ENCODE measurements at places on chromosomes 6 and 20. TPM values are rescaled to one million over a fixed set of nuclear protein-coding genes. Genes with fewer than 3 reads are reported as not detected.
A peak's percentile ranks its signal among the peaks of the same experiment; 100 is the strongest.

DNA sequence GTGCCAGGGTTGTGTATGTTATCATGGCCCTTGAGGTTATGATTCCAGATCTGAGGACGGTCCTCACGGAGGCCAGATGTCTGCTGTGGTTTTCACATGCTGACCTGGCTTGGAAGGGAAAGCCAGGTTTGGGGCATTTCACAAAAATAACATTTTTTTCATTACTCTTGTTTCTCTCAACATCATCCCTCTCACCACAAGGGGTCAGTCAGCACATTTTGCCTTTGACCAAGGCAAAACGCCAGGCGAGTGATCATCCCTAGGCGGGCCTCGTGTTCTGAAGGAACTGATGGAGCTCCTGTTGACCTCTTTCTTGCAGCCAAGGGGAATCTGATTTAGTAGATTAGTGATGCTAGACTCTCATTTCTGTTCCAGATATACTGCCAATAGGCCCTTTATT, 133.5 kb downstream of the TBC1D7 start:
- DNase-seq = peak; percentile 82

The RNF146 gene
- 46.3 TPM for total RNA-seq

The COL10A1 gene
- not detected for total RNA-seq

DNA sequence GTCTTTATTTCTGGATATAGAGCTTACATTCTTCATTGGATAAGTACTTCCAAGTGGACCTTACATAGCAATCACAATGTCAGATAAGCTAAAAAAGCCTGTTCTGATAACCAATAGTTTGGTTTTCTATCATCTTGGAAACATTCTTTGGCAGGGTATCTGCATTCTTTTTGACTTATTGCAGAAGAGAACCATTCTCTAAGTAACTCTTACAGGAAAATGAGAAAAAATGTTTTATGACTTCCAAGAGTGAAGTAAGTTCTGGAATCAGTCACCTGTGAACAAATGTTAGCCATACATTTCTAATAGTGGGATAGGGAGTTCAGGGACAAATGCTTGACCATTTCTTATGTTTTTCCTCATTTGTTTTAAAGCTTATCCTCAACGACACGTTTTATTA, 564.0 kb downstream of the CD109 start:
- no peak for DNase-seq

Data from dermis blood vessel endothelial cell (primary cell).